ENCODE measurements at places on chromosomes 2 and 18.

- DNase-seq = no peak
These were observed 34.8 kb downstream of the USP34 start for GRCh38 chr2:61436092-61436491.

GRCh38 chr18:56825321-56825720 is 174.2 kb downstream of the WDR7 start:
- no peak for DNase-seq

DNA sequence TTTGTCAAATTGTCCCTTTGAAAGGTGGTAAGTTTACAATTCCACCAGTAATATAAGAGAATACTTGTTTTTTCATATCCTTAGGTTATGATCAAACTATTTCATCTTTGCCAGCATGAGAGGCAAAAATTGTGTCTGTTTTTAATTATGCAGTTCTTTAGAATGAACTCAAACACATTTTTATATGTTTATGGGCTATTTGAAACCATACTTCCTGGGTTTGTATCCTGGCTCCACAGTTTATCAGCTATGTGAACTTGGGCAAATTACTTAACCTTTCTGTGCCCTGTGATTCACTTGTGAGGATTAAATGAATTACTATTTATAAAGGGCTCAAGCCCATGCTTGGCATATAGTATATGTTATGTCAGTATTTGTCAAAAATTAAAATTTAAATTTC is 109.4 kb downstream of the TANC1 start:
- no peak for DNase-seq

- DNase-seq = no peak
These were observed 4.3 kb downstream of the GAD1 start for GRCh38 chr2:170820757-170821530.

GRCh38 chr2:229137639-229138038 is 133.4 kb downstream of the PID1 start:
- DNase-seq = no peak

- no peak for DNase-seq
These were observed 351.3 kb upstream of the RAB12 start for GRCh38 chr18:8257851-8258434.

- DNase-seq = no peak
These were observed 72.8 kb downstream of the RAPH1 start for GRCh38 chr2:203462308-203462707.

DNA sequence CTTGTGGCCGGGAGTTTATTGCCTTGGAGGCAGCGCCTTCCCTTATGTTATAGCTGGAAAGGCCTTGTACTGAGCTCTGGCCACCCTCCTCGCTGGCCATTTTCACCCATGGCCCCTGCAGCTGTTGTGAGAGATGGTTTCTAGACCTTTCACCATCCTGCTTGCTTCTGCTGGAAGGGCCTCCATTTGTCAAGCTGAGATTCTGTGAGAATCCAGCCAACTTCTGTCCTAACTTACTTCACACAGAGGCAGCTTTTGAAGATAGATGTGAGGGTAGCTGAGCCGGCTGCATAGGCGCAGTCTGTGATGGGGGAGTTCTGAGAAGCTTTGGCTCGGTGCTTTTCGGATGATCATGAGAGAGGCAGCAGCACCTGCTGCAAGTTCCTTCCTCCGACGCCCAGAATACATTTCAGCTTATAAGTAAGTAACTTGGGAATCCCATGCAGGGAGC is 8.7 kb downstream of the CTIF start:
- no peak for DNase-seq

GRCh38 chr18:58662118-58662517 is 9.1 kb upstream of the MALT1 start:
- no peak for DNase-seq

DNA sequence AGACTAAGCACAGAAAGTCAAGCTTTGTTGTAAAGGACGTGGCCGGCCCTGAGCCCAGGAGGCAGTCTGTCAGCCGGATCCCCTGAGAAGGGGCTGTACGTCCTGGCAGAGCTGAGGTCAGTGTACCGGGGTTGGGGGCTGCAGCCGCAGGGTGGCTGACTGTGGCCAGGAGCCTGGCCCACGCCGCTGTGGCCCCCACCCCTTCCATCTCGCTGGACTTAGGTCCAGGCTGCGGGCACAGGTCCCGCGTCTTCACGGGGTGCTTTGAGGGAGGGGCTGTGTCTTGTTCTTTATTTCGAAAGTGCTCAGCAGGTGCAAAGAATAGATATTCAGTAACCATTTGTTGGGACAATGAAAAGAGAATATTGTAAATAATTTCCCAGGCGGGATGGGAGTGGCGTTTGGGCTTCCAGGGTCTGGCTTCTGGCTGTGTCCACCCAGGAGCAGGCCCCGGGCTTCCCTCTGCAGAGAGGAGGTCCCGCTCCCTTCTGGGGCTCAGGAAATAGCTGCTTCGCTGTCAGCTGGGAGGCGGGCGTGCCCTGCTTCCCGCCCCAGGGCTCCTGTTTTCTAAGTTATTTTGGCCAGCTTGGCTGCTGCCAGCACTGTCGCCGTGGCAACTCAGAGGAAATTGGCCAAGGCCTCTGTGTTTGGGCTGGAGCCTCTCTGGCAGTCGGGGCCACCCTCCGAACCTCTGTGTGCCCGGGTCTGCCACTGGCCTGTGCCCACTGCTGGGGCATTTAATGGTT is 7.4 kb downstream of the NFATC1 start:
- DNase-seq = no peak

GRCh38 chr18:3466045-3466444 is 16.1 kb downstream of the TGIF1 start:
- no peak for DNase-seq

GRCh38 chr18:63508596-63508995 is 31.8 kb downstream of the SERPINB5 start:
- DNase-seq = no peak

DNA sequence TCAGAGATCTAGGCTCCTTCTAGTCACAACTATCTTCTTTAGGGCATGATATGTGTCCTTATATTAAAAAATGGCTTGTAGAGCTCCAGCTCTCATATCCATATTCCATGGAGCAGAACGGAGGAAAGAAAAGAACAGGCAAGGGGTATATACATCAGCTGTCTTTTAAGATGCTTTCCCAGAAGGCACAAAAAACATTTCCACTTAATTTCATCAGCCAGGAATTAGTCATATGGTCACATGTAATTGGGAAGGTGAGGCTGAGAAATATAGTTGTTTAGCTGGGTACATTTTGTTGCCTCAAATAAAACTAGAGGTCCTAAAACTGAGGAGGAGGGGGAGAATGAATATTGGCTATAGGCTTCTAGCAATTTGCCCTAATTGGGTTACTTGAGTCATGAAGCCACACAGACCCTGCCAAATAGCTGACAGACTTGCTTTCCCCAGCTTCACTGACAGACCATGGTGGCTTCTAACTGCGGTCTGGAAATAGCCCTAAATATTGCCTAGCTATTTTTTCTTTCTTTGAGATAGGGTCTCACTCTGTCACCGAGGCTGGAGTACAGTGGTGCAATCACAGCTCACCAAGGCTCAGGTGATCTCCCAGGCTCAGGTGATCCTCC is 20.0 kb downstream of the MAIP1 start:
- no peak for DNase-seq

GRCh38 chr18:55381277-55381676 is 206.7 kb downstream of the TCF4 start:
- no peak for DNase-seq
